T-helper 1 cell treated with Interleukin-12 subunit alpha and Interleukin-12 subunit beta and Interleukin-4 antibody, amounts not matched to agents 30 ng/mL and 1 ng/mL, for 36 hours (primary cell): ENCODE measurements at places on chromosomes 5 and 9. TPM values are rescaled to one million over a fixed set of nuclear protein-coding genes. Genes with fewer than 3 reads are reported as not detected.

The KIF24 gene
- total RNA-seq, result 5.3 and 6.0 TPM in 2 replicates

The MAMDC4 gene
- total RNA-seq, result 21.5 and 26.0 TPM in 2 replicates

The CDC14B gene
- 1.1 and 2.2 TPM in 2 replicates for total RNA-seq

The ROR2 gene
- 6.6 and 7.4 TPM in 2 replicates for total RNA-seq

The DAB2IP gene
- 0.15 and 0.32 TPM in 2 replicates for total RNA-seq

The GPBP1 gene
- total RNA-seq, result 103 and 118 TPM in 2 replicates

The NTRK2 gene
- total RNA-seq, result 1.4 and 1.5 TPM in 2 replicates

The ZNF883 gene
- total RNA-seq, result 0.15 TPM in 1 of 2 replicates, not detected in the other

The HRH2 gene
- total RNA-seq, result 39.3 and 39.8 TPM in 2 replicates

The DMRT3 gene
- total RNA-seq, result not detected in 2 replicates

The SPATA31C1 gene
- total RNA-seq, result not detected in 2 replicates

The PCDHA9 gene
- not detected in 2 replicates for total RNA-seq

The TMEFF1 gene
- 0.10 TPM in 1 of 2 replicates, not detected in the other for total RNA-seq

The CATSPER3 gene
- total RNA-seq, result 0.80 and 1.5 TPM in 2 replicates

The FYB1 gene
- total RNA-seq, result 237 and 262 TPM in 2 replicates
